ENCODE measurements at places on chromosomes 12 and 14.
A peak's percentile ranks its signal among the peaks of the same experiment; 100 is the strongest.

DNA sequence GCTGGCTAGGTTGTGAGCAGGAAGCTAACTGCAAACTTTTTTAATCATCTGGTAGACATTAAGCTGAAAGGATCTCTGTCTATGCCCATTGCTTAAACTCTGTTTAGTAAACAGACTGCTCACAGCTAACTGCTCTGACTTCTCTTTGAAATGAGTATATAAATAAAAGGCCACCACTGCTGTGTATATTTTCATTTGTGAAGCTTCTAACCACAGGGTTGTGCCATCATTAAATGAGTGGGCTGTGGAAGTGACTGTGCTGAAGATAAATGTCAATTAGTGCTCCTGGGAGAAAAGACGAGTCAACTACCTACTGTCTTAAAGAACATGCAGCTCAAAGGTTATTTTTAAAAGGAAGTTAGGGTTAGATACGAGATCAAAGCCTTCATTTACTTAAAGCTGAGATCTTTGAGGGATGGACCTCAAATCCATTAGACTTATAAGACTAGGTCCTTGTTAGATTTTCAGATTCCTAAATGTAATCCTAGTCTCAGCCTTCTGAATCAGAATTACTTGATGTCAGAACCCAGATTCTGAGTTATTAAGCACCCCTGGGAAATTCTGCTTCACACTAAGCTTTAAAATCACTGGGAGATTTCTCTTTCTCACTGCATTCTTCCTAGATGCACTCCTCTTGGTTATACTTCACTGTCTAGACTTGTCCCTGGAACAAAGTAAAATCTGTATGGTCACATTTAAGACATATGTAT, 213.1 kb upstream of the FLRT2 start:
- DNase-seq: peak; percentile 59

DNA sequence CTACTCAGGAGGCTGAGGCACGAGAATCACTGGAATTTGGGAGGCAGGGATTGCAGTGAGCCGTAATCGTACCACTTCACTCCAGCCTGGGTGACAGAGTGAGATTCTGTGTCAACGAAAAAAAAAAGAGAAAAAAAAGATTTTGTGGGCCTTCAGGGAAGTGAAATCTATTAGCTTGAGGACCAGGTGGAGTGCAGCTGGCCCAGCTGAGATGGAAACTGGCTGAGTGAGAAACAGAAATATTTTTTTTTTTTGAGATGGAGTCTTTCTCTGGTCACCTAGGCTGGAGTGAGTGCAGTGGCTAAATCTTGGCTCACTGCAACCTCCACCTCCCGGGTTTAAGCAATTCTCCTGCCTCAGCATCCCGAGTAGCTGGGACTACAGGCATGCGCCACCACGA, 2.3 kb upstream of the CLEC4C start:
- DNase-seq: no peak

DNA sequence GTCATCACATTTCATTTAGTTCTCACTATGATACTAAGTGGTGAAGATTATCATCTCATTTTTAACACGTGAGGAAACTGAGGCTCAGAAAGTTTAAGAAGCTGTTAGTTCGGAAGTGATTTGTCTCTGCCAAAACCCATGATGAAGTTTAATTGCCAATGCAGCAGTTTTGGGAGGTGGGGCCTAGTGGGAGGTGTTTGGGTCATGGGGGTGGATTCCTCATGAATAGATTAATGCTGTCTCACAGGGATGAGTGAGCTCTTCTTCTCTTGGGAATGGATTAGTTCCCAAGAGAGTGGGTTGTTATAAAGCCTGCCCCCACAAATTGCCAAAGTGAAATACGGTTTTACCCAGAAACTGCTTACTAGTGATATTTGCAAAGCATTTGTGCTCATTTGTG, 91.5 kb upstream of the IGF1 start:
- DNase-seq: peak; percentile 6

GRCh38 chr14:58677517-58677916, 39.8 kb downstream of the DACT1 start:
- no peak for DNase-seq

DNA sequence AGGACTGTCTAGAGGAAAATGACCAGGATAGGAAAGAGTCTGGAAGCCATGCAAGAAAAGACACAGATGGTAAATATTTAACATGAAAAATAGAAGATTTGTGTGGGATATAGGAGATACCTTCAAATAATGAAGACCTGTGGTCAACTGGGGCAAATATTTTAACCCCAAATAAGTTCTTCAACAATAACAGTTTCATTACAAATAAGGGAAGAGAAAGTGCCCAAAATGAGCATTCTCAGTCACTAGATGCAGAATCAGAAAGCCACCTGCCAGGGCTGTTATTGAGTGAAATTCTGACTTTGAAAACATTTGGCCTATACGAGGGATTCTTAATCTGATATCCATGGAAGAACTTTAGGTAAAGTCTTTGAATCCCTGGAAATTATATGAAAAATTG, 231.2 kb upstream of the PLEKHG7 start:
- DNase-seq: no peak

DNA sequence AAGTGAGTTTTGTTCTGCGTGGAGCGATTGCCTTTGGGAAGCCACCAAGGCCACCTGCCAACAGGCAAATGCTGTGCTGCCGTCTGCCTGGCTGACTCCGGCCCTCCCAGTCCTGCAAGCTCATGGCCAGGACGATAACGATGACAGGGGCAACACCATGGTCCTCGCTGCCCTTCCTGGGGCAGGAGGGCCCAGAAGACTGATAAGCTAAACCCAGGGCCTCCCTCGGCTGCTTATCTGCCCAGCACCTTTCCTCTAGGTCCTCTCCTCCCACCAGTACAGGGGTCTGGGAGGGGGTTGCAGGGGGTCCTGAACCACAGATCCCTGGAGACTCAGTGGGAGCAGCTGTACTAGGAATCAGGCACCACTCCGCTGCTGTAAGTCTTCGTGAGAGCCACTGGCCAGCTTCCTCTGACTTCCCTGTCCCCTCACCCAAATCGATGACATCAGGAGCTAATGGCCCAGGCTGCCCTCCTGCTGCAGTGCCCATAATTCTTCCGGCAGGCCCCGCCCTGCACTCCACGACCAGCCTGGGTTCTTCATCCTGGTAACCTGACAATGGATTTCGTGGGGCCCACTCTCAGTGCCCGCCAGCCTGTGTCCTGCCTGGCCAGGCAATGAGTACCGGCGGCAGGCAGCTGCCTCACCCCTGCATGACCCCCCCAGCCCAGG, 5.1 kb downstream of the ANKRD9 start:
- no peak for DNase-seq

DNA sequence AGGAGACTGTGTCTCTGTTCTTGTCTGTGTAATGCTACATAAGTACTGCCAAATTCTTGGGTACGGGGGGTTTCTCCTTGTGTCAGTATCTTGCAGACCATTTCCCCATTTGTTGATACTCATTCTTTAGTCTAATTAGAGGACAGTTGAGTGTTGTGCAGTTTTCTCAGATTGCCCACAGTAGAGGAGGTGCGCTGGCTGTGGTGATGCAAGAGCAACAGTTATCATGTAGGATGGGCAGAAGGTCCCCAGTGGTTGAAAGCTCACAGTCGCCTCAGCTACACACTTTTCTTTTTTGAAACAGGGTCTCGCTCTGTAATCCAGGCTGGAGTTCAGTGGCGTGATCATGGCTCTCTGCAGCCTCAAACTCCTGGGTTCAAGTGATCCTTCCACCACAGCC, 37.8 kb upstream of the ATP2A2 start:
- no peak for DNase-seq

- DNase-seq: peak; percentile 25
Observed at GRCh38 chr14:103528146-103528586, 830 bp upstream of the TRMT61A start.
